ENCODE measurements at places on chromosomes 4 and X.
A peak's percentile ranks its signal among the peaks of the same experiment; 100 is the strongest.

DNA sequence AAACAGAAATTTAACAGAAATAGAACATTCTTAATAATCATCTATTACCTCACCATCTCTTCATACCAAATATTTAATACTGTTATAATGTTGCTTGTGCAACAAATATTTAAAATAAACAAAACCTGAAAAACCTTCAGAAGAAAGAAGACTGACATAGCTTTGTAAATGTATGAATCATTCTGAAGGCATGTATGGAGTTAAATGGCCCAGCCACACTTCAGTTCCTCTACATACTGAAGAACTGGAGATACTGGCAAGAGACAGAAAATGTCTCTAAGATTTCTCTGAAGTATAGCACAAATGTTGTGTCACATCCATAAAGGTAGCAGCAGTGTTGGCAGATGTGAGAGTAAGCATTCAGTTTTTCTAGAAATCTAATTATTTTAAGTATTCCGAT is 275.3 kb upstream of the FGF13 start:
- no peak for DNase-seq

DNA sequence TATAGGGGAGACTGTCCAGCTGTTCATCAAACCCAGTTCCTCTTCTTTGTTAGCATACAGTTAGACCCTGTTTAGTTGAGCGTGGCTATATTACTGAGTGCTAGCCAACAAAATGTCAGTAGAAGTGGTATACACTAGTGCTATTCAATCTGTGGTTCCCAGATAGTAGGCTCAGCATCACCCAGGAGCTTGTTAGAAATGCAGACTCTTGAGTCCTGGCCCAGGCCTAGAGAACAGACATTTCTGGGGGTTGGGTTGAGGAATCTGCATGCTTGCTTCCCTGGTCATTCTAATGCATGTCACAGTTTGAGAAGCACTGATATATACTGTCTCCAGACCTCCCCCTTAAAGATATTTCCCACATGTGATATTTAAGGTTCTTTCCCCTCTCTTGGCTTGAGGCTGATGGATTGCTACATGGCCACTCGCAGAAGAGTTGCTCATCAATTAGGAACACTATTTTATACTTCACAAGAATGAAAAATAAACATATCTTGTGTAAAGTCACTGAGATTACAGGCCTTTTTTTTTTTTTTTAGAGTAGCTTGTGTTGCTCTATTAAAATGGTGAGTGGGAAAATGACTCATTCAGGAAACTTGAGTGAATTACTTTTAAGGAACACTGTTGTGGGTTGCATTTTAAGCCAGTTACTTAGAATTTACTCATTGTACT is 289.0 kb downstream of the STIM2 start:
- DNase-seq: no peak

DNA sequence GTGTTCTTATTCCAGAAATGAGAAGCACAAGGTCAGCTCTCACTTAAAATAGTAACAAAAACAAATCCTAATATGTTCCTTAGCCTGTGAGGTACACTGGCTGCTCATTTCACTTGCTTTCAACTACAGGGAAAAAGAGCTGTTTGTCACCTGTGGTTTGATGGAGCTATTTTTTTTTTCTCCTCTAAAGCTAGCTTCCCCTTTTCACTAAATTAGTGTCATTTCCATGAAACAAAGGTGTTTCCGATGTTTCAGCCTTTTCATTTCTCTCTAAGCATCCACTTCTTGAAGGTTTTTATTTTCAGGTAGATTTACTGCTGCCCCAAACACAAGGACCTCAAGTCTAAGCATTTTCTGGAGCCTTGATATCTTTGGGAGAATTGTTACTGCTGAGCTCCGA is 148.6 kb downstream of the RBMX2 start:
- no peak for DNase-seq

DNA sequence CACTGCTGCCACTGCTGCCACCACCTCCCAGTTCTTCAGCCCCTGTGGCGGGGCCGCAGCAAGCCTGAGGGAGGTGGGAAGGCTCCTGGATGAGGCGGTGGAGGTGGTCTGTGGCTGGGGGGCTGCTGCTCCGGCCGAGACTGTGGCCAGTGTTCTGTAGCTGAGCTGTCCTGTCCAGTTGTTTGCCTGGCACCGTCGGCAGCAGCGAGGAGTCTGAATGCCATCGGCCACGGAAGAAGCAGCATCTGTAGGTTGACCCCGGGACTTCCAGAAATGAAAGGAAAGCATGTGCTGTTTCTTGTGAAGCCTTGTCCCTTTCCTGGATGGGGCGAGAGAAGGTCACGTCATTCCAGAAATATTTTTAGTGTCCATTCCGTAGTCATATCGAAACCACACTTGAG is 3.3 kb downstream of the C4orf54 start:
- no peak for DNase-seq

DNA sequence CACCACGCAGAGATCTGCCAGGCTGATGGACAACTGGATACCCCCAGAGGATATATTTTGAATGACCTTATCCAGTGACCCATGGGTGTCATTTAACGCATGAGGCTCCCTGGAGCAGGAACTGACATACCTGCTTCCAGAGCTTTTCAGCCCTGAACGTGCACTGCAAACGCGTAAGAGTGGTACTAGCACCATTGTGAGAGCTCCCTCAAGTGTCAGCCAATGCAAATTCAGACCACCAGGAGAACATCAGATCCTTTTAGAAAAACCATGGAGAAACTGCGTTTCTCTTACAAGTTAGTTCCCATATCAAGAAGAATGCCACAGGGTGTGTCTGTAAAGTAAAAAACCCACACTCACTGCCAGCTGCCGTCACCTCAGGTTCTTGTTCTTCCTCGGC is 7.3 kb downstream of the TREX2 start:
- peak; percentile 43 for DNase-seq

DNA sequence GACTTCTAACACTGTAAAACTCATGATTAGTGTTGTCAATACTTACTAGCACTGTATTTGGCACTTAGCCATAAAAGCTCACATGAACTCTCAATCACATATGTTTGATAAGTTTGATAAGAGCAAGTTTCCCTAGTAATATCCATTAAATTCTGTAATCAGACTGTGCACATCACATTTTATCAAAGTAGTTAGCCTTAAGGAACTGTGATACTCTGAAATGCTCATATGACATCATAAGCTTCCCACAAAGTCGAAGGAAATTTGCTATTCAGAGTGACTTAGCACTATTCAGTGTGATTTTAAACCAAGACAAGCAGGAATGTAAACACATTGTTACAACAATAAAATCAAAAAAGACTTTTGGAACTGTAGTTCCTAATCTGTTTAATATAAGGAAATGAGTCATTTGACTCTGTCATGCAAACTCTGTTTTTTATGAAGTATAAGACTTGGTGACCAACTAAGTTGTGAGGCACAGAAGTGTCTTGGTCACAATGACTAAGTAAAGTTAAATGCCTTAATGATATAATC is 6.7 kb downstream of the SLC7A11 start:
- DNase-seq: no peak

DNA sequence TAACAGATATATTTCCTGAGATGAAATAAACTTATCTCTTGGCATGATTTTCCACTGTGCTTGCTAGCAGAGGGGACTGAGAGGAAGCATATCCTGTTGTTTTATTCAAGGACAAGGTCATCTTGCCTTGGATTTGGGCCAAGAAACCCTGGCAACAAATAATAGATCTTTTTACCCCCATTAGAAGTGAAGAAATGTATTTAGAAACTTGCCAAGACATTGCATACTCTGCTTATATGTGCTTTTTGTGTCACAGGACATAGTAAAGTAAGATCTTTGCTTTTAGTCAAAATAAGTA is 170.2 kb downstream of the RAPGEF2 start:
- DNase-seq: no peak

GRCh38 chr4:152045807-152046571 is 285.2 kb upstream of the GATB start:
- DNase-seq: no peak

- DNase-seq: peak; percentile 0
Measured at GRCh38 chrX:140661643-140662042, 47.9 kb upstream of the LINC00632 start.

- DNase-seq: no peak
Measured at GRCh38 chr4:80006935-80007744, 65.9 kb downstream of the ANTXR2 start.

- DNase-seq: no peak
Measured at GRCh38 chrX:107485013-107485412, 35.6 kb downstream of the FRMPD3 start.

- DNase-seq: no peak
Measured at GRCh38 chr4:2370597-2371320, 47.7 kb downstream of the ZFYVE28 start.

GRCh38 chrX:123959281-123960063 is 2.0 kb upstream of the STAG2 start:
- DNase-seq: peak; percentile 69

- no peak for DNase-seq
Measured at GRCh38 chr4:48011722-48012121, 4.8 kb downstream of the CNGA1 start.

- no peak for DNase-seq
Measured at GRCh38 chrX:108945883-108946523, 209.6 kb upstream of the IRS4 start.

DNA sequence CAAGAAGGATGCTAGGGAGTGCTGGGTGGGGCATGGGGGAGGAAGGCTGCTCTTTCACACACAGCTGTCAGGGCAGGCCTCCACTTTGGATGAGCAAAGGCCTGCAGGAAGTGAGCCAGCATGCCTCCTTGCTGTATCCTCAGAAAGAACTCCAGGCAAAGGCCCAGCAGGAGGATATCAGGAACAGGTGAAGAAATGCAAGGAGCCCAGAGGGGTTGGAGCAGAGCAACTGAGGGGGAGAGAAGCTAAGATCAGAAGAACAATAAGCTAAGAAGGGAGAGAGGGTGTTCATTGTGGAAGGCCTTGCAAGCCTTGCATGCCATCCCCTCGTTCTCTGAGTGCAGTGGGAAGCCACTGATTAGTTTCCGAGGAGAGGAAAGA is 115.1 kb downstream of the CAMK2D start:
- no peak for DNase-seq

DNA sequence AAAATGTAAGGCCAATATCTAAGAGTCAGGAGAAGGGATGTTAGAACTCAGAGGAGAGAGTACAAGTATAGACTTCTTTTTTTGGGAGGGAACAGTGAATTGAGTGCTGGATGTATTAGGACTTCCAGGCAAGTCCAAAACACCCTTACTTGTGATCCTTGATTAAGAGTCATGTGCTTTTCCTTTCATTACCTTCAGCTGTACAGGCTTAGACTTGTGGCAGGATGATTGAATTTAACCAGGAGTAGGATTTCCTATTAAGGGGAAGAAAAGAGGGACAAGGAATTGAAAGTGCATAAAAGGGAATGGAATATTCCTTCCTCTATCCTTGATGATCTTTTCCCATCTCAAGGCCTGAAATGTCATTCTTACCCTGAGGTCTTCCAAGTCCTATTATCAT is 606.7 kb downstream of the STIM2 start:
- DNase-seq: no peak

DNA sequence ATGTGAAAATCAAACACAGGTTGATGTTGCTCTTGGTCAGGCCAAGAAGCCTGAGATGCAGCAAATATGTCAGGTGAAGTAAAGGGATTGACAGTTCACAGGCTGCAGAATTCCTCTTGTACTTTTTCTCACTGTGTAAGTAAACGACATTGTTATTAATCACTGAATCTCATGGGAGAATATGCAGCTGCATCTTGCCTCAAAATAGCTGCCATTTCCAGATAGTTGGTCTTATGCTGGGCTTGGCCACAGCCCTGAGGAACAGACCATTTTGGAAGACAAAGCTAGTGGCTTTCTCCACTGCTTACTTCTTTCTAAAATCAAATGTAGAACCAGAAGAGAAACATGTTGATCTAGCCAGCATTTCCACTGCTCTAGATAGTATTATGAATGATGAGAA is 403.4 kb upstream of the NR3C2 start:
- DNase-seq: no peak

GRCh38 chr4:3112201-3112600 is 37.7 kb downstream of the HTT start:
- no peak for DNase-seq

- DNase-seq: no peak
Measured at GRCh38 chr4:153755186-153755585, 4.6 kb downstream of the RNF175 start.

DNA sequence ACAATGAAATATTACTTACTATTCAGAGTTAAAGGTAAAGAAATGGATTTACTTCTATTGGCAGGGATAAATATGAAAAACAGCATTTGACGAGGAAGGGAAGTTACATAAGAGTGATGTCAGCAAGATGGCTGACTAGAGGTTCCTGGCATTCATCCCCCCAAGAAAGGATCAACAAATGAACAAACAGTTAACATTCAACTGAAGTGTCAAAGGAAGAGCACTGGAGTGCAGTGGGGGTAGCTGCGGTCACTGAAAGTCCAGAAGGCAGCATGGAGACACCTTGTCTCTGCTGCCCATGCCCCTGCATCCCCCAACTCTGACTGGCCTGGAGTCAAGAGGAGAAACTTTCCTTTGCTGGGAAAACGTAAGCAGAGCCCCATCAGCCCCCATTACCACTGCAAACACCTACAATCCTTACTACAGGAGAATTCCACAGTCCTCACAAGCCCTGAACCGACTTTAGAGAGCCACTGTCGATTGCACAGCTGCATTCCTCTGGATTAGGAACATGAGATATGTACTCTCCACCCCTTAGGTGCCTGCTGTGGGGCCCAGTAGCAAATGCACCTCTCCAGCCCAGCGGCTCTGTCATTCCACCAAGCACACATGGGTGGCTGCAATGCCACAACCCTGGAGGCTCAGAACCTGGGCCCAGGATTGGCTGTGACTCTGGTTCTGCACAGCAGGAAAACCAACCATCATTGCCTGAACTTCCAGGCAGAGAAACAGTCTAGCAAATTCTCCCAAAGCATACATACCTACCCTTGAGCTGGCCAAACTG is 79.5 kb downstream of the CBR4 start:
- DNase-seq: no peak

DNA sequence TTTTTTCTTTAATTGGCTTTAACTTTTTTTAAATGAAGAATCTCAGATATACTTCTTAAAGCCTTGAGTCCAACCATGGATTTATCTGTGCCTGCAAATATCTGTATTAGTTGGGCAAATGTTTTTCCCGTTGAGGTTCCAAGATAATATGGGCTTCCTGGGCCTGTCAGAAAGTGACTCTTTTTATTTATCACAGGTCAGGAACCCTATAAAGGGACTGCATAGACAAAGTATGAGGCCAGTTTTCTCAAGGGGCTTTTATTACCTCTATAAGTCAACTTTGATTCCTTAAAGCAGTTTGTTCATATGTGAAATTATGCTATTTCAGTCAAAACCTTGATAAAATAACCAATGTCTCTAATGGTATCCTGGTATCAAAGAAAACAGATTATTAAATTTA is 80.2 kb upstream of the BMP2K start:
- no peak for DNase-seq

- DNase-seq: no peak
Measured at GRCh38 chr4:108953941-108954340, 191.1 kb upstream of the ETNPPL start.

DNA sequence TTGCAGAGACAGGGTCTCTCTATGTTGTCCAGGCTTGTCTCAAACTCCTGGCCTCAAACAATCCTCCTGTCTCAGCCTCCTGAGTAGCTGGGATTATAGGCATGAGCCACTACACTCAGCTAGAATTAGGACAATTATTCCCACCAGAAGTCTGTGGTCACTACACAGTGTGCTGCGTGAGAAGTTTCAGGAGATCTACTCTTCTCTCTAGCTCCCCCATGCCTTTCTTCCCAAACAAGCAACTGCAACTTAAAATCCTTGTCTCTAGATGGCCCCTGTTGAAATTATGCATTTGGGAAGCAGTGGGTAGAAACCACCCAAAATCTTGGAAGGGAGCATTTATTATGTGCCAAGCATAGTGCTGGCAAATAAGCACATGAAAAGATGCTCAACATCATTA is 21.1 kb upstream of the MAP7D3 start:
- no peak for DNase-seq

Data from cerebellar cortex (tissue), 1 donor.